ENCODE measurements at places on chromosomes 6 and 20.

DNA sequence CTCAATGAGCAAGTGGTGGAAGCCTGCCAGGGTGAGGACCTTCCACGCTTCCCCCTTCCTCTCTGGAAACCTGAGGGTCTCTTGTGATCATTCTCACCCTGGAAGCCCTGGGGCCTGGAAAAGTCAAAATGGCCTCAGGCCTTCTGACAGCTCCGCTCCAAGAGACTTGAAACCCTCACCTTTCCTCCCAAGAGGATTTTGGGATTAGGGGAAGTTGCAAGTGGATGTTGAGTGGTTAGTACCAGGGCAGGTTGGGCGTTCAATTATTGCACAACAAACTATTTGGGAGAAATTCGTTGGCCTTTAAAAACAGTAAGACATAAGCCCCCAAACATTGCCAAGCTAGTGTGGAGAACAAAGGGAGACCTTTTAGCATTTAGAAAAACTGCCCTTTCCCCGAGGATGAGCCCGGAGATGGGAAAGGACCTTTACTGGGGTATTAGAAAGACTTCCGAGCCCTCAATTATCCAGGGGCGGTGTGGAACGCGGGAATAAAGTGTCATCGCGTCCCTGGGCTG lies 4.7 kb downstream of the NKX2-2 start:
- no peak for DNase-seq

DNA sequence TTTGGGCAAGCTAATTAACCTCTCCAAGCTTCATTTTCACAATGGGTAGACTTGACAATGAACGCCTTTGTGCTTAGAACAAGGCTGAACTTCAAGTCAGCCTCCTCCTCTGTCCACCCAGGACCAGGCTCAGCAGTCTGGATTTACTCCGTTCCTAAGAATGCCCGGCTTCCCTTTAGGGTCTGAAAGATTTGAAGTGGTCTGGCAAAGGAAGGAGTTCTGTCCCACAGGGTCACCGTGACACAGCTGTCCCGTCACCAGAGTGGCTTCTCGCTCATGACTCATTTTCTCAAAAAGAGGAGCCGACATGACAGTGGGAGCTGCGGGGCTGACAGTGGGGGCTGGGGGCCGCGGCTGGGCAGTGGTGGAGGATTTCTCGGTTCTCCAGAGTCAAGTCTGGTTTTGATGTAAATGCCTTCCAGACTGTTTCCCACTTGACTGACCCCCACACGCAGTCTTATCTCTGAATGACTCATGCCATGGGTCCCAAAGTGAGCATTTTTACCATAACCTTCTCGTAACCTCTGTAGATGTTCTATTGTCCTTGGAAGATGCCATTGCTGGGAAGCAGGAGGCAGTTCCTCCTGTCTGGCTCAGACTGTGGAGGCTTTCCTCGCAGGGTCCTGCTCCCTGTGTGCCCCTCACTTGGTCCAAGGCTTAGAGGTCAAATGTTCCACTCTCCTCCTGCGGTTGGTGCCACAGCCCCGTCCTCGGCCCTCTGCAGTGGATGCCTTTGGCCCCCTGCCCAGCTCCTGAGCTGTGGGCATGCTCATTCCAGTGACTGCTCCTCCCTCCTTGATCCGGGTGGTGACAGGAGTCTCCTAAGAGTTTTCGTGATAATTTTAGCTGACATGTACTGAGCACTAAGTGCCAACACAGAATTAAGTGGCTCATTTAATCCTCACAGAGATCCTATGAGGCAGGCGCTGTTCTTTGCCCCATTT lies 253.1 kb downstream of the FNDC1 start:
- no peak for DNase-seq

DNA sequence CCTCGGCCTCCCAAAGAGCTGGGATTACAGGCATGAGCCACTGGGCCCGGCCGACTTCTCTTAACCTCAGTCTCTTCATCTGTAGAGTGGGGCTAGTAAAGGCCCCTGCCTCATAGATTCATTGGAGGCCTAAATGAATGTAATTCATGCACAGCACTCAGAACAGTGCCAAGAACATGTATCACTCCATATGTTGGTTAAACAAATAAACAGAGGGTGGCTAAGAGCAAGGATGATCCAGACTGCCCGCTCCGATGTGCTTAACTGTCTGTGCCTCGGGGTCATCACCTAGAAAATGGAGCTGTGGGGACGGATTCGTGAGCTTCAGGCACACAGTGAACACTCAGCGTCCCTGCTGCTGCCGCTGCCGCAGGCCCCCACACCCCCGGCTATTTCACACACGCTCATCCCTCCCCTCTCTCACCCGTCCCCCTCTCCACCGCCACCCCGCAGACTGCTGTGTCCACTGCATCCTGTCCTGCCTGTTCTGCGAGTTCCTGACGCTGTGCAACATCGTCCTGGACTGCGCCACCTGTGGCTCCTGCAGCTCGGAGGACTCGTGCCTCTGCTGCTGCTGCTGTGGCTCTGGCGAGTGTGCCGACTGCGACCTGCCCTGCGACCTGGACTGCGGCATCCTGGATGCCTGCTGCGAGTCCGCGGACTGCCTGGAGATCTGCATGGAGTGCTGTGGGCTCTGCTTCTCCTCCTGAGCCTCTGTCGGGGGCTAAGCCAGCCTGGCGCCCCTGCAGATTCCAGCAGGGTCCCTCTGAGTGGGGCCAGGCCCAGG lies 14.8 kb downstream of the MDFI start:
- DNase-seq, result no peak

- no peak for DNase-seq
Observed at GRCh38 chr20:5663396-5663795, 86.8 kb upstream of the SHLD1 start.

DNA sequence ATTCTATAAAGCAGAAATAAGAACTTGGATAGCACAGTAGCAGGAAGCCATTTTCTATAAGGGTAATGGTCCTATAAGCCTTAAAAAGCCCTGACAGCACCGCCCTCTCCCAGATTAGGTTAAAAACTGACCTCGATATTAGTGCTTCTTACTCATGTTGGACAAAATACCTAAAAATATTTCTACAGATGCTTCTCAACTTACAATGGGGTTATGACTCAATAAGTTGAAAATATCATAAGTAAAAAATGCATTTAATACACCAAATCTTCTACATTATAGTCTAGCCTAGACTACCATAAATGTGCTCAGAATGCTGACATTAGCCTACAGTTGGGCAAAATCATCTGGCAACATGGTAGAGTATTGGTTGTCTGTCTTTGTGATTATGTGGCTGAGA lies 70.3 kb downstream of the SESN1 start:
- no peak for DNase-seq

GRCh38 chr6:126784161-126784790 lies 334.2 kb upstream of the RSPO3 start:
- no peak for DNase-seq

GRCh38 chr6:105835373-105835772 lies 250.8 kb upstream of the PRDM1 start:
- peak; percentile 32 for DNase-seq

- DNase-seq, result no peak
Observed at GRCh38 chr6:53544217-53544469, 758 bp downstream of the GCLC start.

- no peak for DNase-seq
Observed at GRCh38 chr6:114521926-114522325, 179.1 kb upstream of the HS3ST5 start.

GRCh38 chr6:22036275-22036674 lies 260.6 kb downstream of the PRL start:
- DNase-seq, result peak; percentile 95

DNA sequence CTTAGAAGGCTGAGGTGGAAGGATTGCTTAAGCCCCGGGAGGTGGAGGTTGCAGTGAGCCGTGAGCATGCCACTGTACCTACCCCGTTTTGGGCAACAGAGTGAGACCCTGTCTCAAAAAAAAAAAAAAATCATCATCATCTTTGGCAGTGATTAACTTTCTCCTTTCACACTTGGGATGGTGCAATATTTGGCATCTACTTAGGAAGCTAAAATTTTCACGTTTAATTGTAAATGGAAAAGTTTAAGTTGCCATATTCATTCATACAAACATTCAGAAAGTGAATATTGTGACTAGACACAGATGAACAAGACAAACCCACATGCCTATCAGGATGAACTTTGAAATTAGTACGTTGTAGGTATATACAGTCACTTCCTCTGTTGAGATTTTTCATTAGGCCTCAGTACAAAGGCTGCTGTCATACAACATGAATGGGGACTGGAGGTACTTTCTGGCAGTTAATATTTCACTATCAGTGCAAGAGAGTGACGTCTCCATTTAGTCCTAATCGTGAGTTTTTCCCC lies 10.3 kb downstream of the TOP1 start:
- no peak for DNase-seq

- peak; percentile 33 for DNase-seq
Observed at GRCh38 chr20:35307666-35308653, 15.7 kb upstream of the FAM83C start.

GRCh38 chr6:31065556-31065955 lies 46.8 kb downstream of the C6orf15 start:
- DNase-seq, result no peak

- DNase-seq, result no peak
Observed at GRCh38 chr6:167130712-167131684, 8.1 kb downstream of the CCR6 start.

DNA sequence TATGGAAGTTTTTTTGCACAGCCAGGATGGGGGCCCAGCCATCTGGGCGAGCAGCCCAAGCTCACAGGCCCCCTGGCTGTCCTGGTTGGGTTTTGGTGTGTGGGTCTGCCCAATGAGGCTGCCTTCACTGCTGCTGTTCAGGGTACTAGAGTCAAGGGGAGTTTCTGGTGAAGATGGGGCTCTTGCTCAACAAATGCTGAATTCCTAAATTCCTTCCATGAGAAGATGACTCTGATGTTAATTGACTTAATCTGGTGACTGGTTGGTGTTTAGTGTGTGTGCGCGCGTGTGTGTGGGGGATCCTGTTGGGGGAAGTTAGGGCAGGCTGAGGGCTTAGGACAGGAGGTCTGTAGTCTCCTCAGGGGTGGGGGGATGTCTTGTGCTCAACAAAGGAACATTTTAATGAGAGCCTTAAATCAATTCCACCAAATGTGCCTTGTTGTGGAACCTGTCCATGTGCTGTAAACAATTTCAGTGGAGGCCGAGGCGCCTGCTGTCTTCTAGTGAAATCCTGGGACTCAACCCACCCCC lies 1.9 kb downstream of the PTK7 start:
- no peak for DNase-seq

GRCh38 chr6:7484666-7485065 lies 56.8 kb upstream of the DSP start:
- DNase-seq, result no peak

DNA sequence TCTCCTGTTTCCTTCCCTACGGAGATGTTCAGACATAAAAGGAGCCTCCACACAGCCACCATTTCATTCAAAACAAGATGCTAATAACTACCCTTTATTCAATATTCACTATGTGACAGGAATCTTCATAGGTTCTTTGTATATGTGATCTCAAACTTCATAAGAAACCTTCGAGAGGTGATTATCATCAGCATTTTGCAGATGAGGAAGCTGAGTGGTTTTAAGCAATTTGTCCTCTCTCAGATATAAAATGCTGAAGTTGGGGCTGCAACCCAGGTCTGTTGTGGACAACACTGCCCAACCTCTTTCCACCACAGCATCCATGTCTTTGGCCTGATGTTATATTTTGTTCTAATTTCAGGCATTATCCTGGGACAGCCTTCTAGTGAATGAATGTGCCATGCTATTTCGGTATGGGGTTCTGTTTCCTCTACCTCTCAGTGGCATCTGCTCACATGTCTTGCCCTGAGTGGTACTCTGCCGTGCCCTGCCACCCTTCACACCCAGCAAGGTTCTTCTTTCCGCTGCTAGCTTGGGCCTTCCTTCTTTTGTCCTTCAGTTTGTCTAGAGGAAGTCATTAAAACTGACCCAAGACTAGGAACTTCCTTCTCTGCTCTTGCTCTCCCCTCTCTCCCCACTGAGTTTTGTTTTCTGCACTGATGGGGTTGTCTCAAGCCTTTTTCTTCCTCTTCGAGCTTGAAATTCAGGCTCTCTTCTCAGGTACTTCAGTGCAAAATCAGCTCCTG lies 300.9 kb upstream of the PRDM1 start:
- no peak for DNase-seq

DNA sequence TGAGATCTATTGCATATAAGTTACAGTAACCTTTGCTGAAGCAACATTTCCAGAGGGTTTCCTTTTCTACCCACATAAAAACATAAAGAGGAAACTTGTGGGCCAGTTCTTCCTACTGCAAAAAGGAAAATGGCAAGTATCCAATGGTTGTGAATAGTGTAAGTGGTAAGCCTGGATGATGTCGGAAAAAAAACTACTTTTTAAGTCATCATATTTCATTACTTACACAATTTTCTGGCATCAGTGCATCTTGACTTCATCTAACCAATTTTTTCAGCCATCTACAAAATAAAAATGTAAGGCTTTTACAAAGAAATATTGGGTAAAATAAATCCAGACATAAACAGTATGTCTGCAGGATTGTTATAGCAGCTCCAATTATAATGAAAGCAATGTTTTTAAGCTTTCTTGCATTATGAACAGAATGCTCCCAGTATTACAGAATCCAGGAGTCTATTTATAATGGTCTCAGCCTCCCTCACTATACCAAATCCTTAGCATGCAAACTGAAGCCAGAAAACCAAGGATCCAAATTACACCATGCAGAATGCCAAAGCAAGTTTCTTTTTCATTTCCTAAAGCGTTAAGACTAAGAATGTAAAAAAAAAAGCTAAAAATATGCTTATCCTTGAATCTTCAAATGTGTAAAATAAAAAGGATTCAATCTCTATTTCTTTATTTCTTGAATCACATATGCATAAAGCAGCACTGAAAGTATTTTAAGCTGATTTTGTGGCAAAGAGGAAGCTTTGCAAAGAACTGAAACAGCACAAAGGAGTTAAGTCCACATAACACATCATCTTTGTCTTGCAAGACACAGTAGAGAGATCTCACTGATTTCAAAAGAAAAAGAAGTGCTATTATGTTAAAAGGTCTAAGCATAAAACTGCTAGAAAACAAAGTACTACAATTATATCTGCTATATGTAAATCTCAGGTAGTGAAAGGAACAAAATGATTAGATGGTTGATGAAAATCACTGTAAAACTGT lies 126.8 kb upstream of the HMGCLL1 start:
- no peak for DNase-seq

GRCh38 chr6:53055873-53056272 lies 9.3 kb upstream of the FBXO9 start:
- no peak for DNase-seq

GRCh38 chr20:20946122-20946759 lies 159.9 kb downstream of the LINC00237 start:
- DNase-seq, result no peak

GRCh38 chr20:10221021-10221420 lies 2.4 kb downstream of the SNAP25 start:
- DNase-seq, result no peak

DNA sequence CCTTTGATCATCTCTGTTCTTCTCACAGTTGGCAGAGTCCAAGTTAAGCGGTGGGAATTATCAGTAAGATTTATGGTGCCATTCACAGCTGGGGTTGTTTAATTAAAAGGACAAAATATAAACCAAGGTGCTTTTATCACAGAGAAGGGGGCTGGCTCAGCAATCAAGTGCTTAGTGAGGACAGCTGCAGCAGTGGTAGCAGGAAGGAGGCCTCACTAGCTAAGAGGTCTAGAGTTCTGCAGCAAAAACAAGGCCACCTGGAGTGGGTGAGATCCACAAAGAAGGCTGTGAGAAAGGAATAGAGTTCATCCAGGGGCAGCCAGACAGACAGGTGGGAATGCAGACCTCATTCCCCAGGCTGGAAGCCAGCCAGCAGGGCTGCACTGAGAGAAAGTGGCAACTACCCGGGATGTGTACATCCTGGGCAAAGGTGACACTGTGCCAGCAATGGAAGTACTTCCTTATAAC lies 37.1 kb downstream of the PIGU start:
- DNase-seq, result peak; percentile 38

Data from dermis microvascular lymphatic vessel endothelial cell (primary cell).